Kidney (tissue), 22 donors: ENCODE measurements at places on chromosomes 12 and 14. TPM values are rescaled to one million over a fixed set of nuclear protein-coding genes. Genes with fewer than 3 reads are reported as not detected.

DNA sequence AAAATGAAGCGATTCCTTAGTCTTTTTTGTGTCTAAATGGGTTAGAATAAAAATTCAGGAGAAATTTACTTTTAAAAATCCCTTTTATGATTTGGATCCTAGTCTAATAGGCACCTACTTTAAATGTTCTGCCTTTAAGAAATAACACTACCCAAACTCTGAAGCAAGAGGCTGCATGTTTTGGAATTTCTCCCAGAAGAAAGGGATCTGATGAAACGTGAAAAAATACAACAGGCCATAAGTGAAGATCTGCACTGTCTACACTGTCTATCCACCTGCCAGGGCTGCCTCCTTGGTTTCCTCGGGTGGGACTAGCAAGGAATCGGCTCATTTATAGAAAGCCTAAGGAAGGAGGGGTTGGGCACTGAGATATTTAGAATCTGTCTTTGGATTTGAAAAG is 22.1 kb downstream of the ACVR1B start:
- no peak for DNase-seq

- no peak for DNase-seq
Observed at GRCh38 chr12:98360401-98360800, 155.0 kb upstream of the TMPO start.

CABP1 gene
- 24.1 TPM for polyA plus RNA-seq

GRCh38 chr12:114671066-114671442 is 12.9 kb downstream of the TBX3 start:
- no peak for DNase-seq

NR1H4 gene
- 62.6 TPM for polyA plus RNA-seq

DNA sequence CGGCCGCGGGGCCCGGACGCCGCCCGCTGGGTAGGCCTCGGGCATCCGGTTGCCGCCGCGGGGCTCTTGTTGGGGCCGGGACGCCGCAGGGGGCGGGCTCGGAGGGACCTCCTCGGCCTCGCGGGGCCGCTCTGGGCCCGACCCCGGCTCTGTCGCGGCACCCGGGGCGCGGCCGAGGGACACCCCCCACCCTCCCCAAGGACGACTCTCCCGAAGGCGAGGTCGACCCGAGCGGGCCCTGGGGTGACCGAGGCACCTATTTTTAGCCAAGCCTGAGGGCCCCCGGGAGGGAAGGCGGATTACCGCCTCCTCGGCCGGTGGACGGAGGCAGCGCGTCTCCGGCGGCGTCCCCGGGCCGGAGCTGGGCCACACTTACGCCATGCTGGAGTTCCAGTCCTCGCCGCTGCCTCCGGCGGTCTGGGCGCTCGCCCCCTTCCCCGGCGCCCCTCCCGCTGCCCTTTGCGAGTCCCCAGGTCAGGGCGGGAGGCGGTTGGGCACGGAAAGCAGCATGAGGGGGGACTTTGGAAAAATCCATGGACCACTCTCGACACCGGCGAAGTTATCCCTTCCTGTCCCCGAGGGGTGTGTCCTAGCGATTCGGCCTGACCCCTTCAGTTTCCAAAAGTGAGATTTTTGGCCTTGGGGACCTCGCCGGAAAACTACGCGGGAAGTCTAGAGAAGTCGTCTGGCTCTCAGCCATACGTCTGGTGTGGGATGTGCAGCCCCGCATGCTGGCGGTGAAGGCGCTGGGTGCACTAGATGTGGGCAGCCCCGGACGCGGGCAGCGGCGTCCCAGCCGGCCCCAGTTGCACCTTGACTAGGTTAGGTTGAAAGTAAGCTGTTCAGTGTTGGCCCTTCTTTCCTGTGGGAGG is 699 bp downstream of the KTN1 start:
- peak; percentile 76 for DNase-seq

- no peak for DNase-seq
Observed at GRCh38 chr14:100406505-100407131, 83.5 kb downstream of the SLC25A47 start.

GRCh38 chr14:99202516-99202915 is 69.5 kb downstream of the BCL11B start:
- no peak for DNase-seq

GRCh38 chr14:105420974-105421674 is 1.5 kb downstream of the MTA1 start:
- no peak for DNase-seq

- DNase-seq, result peak; percentile 81
Observed at GRCh38 chr12:111636209-111636945, 37.3 kb upstream of the ATXN2 start.

PTCSC3 gene
- 6.4 TPM for polyA plus RNA-seq

DNA sequence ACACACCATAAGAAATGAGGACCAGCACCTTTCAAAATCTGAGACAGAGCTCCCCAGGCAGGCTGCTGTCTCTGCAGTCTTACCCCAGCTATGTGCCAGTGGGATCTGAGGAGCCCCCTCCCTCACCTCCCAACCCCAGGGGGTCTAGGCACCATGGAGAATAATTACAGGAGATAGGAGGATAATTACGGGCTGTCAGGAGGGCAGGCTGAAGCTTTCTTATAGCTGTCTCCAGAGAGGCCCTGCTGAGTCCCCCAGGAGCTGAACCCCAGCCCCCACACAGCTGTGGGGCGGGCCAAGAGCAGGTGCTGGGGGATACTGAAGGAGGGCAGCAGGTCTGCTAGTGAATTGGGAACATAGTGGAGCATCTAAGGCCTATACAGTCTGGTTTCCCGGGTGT is 6.8 kb downstream of the CPNE6 start:
- DNase-seq, result no peak

- no peak for DNase-seq
Observed at GRCh38 chr12:73632661-73633060, 905.0 kb upstream of the ATXN7L3B start.

DNA sequence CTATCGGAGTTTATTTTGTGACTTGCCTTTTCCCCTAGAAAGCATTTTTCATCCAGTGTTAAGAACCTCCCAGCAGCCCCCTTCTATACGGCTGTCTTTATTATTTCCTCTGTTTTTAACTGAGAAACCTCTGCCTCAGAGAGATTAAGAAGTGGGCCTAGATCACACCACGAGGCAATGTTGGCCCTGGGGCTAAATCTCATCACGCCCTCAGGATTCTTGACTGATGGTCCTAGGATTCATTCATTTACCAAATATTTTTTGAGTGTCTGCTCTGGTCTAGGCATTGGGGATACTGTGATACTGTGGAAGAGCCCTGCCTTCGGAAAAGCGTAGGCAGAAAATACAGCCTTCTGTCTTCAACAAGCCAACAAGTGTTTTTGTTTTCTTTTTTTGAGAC is 42.1 kb downstream of the C14orf132 start:
- no peak for DNase-seq
